Gastrocnemius medialis (tissue), 4 donors: ENCODE measurements at places on chromosomes 3 and 15.

DNA sequence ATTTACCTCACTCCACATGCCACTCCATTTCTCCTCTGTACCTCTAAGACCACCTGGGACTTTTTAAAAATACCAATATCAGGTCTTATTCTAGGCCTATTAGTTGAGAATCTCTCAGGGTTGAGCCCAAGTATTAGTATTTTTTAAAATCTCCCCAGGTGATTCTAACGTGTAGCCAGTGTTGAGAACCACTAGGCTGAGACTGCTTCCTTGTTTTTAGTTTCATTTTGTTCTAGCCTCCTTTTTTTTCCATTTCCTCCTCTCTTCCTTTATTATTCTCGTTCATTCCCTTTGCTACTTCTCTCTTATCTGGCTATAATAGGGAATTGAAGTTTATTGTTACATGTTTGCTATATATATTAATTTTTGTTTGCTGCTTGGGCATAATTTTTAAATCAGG is 217.8 kb upstream of the CD96 start:
- DNase-seq, result no peak

GRCh38 chr15:30917675-30918074 is 14.0 kb downstream of the FAN1 start:
- no peak for DNase-seq

- no peak for DNase-seq
Observed at GRCh38 chr15:31091481-31091880, 10.0 kb downstream of the TRPM1 start.

GRCh38 chr3:179068779-179069530 is 2.7 kb downstream of the ZMAT3 start:
- no peak for DNase-seq

GRCh38 chr3:194727435-194728128 is 41.9 kb downstream of the FAM43A start:
- DNase-seq, result no peak

GRCh38 chr3:150840802-150841515 is 64.3 kb downstream of the MINDY4B start:
- DNase-seq, result no peak

DNA sequence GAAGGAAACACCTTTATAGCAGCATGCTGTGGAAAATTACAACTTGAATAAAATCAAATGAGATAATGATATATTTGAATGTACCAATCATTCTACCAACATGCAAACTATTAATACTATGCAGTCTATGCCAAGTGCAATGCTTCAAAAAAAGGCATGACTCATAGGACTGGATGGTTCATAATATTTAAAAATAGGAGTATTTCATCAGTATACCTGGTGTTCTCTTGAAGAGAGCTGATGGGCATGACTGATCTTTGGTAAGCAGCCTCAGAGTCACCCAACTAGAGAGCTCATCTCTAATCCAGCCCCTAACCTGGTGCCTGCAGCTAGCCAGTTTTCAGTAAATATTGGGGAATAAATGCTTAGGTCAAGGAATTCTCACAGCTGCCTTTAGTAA is 434.7 kb upstream of the ARRDC4 start:
- DNase-seq, result no peak

- DNase-seq, result no peak
Observed at GRCh38 chr3:55597641-55598040, 110.5 kb upstream of the WNT5A start.

- no peak for DNase-seq
Observed at GRCh38 chr15:65171428-65171827, 13.7 kb downstream of the CLPX start.

GRCh38 chr15:96851613-96852012 is 521.1 kb downstream of the NR2F2 start:
- no peak for DNase-seq
